SK-N-DZ (cell line): ENCODE measurements at places on chromosomes 7 and 10.

- no peak for DNase-seq
These were observed 191.2 kb upstream of the SHH start for GRCh38 chr7:156003220-156004162.

DNA sequence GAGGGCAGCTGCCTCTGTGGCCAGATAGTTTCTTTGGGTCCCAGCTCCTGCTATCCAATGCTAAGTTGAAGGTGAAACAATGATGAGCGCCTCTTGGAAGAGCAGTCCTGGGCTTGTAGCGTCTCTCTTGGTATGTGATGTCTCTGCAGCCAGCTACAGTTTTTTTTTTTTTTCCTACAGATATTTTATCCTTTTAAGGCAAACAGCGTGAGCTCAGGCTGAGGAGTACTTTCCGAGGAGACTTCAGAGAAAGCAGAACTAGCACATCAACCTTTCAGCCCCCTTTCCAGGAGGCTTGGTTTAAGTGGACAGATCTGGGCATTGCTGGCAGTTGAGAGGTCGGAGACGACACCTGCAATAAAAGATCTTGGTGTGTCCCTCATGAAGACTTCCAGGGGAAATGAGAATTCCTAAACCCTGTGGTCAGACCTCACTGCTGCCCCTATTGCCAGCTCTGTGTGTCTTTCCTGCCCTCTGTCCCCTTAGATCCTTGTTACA lies 9.1 kb downstream of the PRKG1 start:
- no peak for DNase-seq

DNA sequence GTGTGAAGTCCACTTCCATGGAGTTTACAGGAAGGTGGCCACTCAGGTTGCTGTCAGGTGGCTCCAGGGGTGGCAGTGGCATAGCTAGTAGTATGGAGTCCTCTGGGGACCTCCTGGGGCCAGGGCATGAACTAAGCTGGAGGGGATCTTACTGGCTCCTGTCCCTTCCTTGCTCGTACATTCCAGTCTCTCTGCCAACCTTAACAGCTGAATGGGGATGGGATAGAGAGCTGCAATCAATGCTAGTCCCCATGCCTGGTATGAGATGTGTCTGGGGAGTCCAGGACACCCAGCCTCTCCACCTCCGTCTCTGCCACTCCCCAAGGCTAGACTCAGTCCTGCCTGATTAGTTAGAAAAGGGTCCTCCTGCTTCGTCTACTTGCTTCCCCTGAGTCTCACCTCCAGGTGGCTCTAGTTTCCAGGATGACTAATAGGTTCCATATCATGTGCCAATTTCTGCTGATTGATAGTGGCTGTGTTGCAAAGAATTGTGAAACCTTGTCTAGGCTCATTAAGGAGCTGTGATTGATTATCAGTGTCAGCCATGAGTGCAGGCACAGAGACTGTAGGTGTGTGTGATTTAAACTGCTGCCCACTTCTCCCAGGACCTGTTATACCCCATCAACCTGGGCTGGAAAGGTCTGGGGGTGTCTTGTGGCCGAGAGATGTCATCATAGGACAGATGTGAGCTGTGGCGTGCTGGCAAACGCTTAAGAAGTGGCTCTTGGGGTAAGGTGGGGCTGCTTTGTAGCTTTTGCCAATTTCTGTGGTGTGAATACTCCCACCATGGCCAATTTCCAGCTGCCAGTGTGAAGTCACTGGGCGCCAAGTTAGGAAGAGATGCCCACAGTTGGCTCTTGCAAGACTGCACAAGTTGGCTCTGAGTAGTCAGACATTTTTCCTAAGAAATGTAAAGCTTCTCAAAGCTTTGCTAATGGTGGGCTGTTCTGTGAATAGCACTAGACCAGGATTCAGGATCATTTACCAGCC lies 59.8 kb downstream of the COL13A1 start:
- DNase-seq, result no peak

DNA sequence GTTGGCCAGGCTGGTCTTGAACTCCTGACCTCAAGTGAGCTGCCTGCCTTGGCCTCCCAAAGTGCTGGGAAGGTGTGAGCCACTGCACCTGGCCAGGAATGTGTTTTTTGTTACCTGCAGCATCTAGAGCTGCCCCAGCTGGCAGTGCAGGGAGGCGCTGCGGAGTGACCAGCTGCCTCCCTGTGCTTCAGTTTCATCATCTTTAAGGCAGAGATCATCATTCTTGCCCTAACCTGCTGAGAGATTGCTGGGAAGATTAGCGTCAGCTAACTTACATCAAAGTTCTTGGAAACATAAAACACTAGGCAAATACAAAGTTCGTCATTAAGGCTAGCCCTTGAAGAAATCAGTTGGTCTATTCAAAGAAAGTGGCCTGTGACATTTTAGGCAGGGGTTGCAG lies 2.3 kb downstream of the ZNF282 start:
- DNase-seq, result no peak

GRCh38 chr10:85012305-85012704 lies 683.9 kb downstream of the CCSER2 start:
- no peak for DNase-seq

- no peak for DNase-seq
These were observed 118.8 kb downstream of the NPSR1 start for GRCh38 chr7:34776748-34777358.
